DND-41 (cell line): ENCODE measurements at places on chromosomes 12 and 14.

DNA sequence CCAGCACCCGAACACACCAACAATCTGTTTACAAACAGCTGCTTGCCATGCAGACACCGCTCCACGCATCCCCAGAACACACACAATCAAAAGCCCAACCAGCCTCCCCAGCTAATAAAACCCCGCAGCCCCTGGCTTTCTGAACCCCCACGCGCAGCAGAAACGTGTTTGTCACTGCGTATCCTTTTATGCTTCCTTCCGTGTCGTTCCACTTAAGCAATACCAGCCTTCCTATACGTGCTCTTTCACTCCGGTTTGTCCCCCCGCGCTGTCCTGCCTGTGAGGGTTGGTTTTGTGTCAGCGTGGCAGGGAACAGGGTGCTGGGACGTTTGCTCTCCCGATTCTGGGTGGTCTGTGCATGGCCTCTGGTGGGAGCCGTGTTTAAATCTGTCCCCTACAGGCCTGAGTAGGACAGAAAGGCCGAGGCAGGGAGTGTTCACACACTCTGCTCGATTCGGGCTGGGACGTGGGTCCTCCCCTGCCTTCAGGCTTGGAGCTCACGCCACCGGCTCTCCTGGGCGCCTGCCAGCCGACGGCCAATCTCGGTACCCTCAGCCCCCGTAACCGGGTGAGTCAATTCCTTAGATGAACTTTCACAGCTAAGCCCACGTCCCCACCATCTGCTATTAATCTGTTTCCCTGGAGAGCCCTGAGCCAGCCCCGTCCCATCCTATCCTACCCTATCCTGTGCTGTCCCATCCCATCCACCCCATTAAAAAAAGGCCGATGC, 60.0 kb downstream of the NOC4L start:
- no peak overlapping the region for H3K4me3 ChIP-seq
- no peak for DNase-seq
- no peaks in the 10 kb centered on the region for H3K27me3 ChIP-seq
- no peaks in the 10 kb centered on the region for H3K4me1 ChIP-seq

DNA sequence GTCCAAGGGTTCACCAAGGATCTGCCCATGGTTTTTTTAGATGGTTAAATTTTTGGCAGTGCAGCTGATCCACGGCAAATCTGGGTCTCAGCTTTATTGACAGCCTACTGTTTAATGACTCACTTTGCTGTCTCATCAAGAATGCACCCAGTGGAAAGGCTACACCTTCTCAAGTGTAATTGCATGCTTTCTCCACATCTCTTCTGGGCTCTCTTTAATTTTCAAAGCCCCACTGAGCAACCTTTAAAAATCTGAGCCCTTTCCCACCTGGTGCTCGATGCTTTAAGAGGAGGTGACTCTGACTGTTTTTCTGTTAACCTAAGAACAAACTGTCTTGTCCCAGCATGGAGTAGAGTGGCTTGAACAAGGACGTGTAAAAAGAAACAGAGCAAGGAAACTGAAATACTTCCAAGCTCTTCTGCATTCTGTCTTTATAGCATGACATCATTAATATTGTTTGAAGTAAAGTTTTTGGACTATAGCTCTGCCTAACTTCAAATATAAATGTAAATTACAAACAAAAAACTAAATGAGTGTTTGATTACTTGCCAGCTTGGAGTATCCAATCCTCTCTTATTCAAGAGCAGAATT, 214.2 kb upstream of the KRR1 start:
- no peak overlapping the region for H3K27ac ChIP-seq
- no peaks in the 10 kb centered on the region for H3K36me3 ChIP-seq
- no peak overlapping the region for H3K4me3 ChIP-seq
- no peak for DNase-seq
- no peaks in the 10 kb centered on the region for H3K27me3 ChIP-seq
- H3K4me1 ChIP-seq, result peaks cover 32% of the 10 kb centered on the region

DNA sequence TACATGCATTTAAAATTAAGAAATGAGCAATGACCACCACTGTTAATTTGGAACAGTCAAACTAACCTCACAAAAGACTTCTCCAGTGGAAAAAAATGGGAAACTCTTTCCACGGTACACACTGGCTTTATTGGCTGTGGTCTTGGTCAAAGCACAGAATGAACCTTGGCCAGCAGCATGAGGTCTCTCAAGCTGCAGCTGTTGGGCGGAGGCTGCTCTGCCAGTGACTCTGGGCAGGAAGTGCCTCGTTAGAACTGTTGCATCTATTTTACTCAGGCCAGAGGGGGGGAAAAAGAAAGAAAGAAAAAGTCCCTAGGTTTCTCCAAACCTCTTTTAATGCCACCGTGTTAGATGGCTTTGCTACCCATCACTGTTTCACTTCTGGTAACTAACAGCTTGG, 279.8 kb upstream of the DIO2 start:
- peak overlapping the region; percentile 35; the same call in 1 of the 2 replicates for H3K4me3 ChIP-seq
- H3K27me3 ChIP-seq, result no peaks in the 10 kb centered on the region
- peak; percentile 75 for DNase-seq
- H3K36me3 ChIP-seq, result peaks cover 5% of the 10 kb centered on the region; the same call in 1 of the 2 replicates
- H3K27ac ChIP-seq, result peak overlapping the region; percentile 91

DNA sequence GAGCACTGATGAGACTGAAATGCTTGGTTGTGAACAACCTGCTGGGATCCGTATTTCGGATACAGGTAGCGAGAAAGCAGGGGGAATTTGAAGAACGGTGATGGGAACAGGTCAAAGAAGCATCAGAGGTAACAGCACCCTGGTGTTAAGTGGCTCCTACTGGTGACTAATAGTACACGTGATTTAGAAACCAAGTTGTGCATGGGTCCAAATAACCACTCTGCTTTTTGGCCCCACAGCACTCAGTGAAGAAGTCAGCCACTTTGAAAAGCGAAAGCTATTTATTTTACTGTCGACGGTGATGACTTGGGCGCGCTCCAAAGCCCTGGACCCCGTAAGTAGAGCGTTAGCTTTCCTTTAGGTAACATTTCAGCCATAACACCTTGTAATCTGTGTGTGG, 16.7 kb downstream of the AK7 start:
- H3K36me3 ChIP-seq, result no peaks in the 10 kb centered on the region
- no peak overlapping the region for H3K4me3 ChIP-seq
- no peaks in the 10 kb centered on the region for H3K4me1 ChIP-seq
- no peak overlapping the region for H3K27ac ChIP-seq
- H3K27me3 ChIP-seq, result no peaks in the 10 kb centered on the region
- DNase-seq, result no peak

DNA sequence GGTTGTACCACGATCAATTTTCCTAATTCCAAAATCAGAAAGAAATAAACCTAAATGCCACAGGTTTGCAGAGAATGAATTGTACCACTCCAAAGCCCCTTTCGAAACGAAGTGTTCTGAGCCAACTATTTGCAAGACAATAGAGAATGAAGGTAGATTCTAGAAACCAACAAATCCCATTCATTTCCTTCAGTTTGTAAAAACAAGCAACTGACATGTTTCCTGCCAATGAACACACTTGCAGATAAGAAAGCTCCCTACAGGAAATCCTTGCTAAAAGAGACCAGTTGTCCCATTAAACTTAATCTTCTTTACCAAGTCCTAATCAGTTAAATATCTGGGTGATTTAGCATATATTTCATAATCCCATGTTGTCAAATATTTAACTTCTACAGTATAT, 198.4 kb upstream of the FOXN3 start:
- H3K36me3 ChIP-seq, result no peaks in the 10 kb centered on the region
- peak overlapping the region; percentile 68 for H3K27ac ChIP-seq
- no peak overlapping the region for H3K4me3 ChIP-seq
- DNase-seq, result no peak
- no peaks in the 10 kb centered on the region for H3K27me3 ChIP-seq

- H3K4me1 ChIP-seq, result no peaks in the 10 kb centered on the region
- H3K36me3 ChIP-seq, result no peaks in the 10 kb centered on the region
- H3K27me3 ChIP-seq, result peaks cover 4% of the 10 kb centered on the region
- DNase-seq, result no peak
Measured at GRCh38 chr14:32313844-32314376, 15.2 kb upstream of the AKAP6 start.

GRCh38 chr14:20682435-20683124, 1.8 kb upstream of the RNASE4 start:
- H3K27ac ChIP-seq, result peak overlapping the region; percentile 97
- peak; percentile 88 for DNase-seq
- no peaks in the 10 kb centered on the region for H3K36me3 ChIP-seq
- H3K27me3 ChIP-seq, result no peaks in the 10 kb centered on the region
- peak overlapping the region; percentile 79 for H3K4me3 ChIP-seq

- no peak for DNase-seq
- H3K27me3 ChIP-seq, result no peaks in the 10 kb centered on the region
- no peaks in the 10 kb centered on the region for H3K4me1 ChIP-seq
- H3K36me3 ChIP-seq, result no peaks in the 10 kb centered on the region
- H3K4me3 ChIP-seq, result no peak overlapping the region
Measured at GRCh38 chr14:27890259-27890658, 876.3 kb upstream of the FOXG1 start.

DNA sequence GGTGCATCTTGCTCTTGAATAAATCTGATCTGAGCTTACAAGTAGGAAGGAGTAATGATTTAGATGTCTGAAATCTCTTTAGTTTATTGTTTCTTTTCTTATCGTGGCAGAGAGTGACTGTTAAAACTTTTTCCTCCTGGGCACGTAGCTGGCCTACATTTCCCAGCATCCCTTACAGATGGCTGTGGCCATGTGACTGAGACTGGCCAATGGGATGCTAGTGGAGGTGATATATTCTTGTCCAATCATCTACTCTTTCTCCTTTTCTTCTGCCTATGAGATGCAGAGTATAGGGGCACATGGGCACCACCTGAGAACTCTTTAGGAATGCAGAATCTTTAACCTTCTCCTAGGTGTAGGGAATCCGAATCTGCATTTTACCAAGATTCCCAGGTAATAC, 237.3 kb downstream of the RGS6 start:
- no peaks in the 10 kb centered on the region for H3K36me3 ChIP-seq
- no peak for DNase-seq

GRCh38 chr12:85423947-85424346, 143.9 kb downstream of the ALX1 start:
- no peaks in the 10 kb centered on the region for H3K4me1 ChIP-seq
- H3K27ac ChIP-seq, result no peak overlapping the region
- no peak for DNase-seq
- H3K4me3 ChIP-seq, result no peak overlapping the region
- H3K36me3 ChIP-seq, result no peaks in the 10 kb centered on the region
- no peaks in the 10 kb centered on the region for H3K27me3 ChIP-seq

- no peak for DNase-seq
- H3K4me3 ChIP-seq, result no peak overlapping the region
- H3K27ac ChIP-seq, result no peak overlapping the region
Measured at GRCh38 chr12:138898-139534, 72.4 kb downstream of the IQSEC3 start.
